Activated CD8-positive, alpha-beta memory T cell treated with anti-CD3 and anti-CD28 coated beads, Interleukin-2, amount 50 U/mL, for 48 hours (primary cell): ENCODE measurements at places on chromosomes 2 and 18.

GRCh38 chr2:72413716-72414115, 266.1 kb upstream of the CYP26B1 start:
- no peak for DNase-seq

DNA sequence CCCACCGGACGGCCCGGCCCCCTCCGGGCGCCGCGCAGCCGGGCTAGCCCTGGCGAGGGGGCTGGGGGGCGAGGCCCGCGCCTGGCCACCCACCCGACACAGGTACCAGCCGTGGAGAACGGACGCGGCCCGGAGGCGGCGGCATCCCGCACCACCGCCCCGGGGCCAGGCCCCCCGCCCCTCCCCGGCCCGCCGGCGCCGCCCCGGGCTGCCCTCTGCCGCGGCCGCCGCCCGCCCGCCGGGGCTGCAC, 405 bp downstream of the SOS1 start:
- no peak for DNase-seq

DNA sequence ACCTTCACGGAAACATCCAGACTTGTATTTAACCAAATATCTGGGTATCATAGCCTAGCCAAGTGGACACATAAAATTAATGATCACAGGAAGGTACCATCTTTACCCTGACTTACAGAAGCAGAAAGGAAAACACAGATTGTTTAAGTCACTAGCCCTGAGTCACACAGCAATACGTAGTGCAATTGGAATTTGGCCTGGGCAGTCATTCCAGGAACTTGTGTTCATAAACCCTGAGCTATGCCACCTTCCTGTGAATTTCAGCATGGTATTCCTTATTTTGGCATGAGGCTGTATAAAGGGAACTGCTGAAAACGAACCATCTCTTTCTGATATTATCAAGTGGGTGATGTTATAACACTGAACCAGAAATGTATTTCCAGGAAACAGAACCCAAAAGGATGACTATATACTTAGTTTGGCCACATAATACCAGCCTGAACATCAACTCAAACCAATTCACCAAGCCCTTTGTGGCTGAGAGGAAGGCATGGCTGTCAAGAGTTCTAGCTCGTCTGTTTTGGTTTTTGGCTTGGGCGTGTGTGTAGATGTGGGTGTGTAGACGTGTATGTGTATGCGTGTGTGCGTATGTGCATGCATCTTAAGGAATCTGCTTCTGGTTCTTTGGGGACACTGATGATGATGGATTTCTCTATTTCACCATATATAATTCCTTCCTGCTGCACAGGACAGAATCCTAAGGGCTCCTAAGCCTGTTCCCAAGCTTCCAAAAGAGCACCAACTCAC, 533.4 kb upstream of the ID2 start:
- no peak for DNase-seq

GRCh38 chr2:213274143-213274542, 10.1 kb upstream of the SPAG16 start:
- no peak for DNase-seq

DNA sequence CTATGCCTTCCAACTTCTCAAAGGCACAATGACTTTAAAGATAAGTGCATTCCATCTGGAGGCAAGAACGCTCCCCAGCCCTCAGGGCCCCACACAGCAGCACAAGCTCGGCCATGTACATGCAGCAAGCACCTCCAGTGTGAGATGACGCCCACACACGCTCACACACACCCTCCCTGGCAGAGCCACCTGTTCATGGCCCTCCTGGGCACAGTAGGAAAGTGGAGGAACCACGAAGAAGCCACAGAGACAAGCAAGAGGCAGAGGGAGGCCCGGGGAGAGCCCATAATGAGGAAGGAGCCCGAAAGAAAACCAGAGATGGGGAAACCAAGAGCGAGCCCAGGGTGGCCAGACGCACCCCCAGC, 21.7 kb downstream of the BIN1 start:
- DNase-seq: no peak

DNA sequence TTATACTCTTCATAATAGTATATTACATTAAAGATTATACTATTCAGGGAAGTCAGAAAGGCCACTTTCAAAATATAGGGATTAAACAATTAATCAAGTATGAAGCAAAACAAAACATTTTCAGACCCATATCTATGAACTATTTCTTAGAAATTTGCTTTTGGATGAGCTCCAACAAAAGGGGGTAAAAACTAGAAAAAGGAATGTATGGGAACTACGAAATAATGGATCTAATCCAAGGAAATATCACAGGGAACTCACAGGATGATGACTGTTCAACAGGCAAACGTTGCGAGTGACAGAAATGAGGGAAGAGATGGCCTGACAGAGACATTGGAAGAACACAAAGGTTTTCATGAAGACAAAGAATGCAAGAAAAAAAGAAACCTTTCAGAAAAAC, 27.9 kb downstream of the G6PC2 start:
- DNase-seq: no peak

DNA sequence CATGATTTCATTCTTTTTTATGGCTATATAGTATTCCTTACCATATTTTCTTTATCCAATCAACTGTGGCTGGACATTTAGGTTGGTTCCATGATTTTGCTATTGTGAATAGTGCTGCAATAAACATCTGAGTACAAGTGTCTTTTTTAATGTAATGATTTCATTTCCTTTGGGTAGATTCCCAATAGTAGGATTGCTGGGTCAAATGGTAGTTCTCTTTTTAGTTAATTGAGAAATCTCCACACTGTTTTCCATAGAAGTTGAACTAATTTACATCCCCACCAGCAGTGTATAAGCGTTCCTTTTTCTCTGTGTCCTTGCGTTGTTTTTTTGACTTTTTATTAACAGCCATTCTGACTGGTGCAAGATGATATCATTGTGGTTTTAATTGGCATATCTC, 59.1 kb upstream of the IL1RL1 start:
- DNase-seq: no peak

DNA sequence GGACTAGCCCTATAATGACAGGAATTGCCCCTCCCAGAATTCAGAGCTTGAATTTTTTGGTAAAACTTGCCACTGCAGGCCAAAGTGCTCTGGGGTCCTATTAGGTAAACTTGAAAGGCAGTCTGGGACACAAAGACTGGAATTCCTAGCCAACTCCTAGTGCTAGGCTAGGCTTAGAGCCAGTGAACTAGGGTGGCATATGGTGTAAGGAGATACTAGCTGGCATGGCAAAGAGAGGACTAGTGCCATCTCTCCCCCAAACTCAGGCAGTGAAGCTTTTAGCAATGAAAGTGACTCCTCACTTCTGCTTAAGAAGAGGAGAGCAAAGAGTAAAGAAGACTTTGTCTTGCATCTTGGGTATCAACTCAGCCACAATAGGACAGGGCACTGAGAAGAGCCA, 410.5 kb upstream of the CNTNAP5 start:
- DNase-seq: no peak

GRCh38 chr2:3296182-3296972, 81.2 kb downstream of the EIPR1 start:
- DNase-seq: no peak
